ENCODE measurements at places on chromosomes 4 and X. TPM values are rescaled to one million over a fixed set of nuclear protein-coding genes. Genes with fewer than 3 reads are reported as not detected.

The ADH6 gene
- 9.1 TPM for total RNA-seq

DNA sequence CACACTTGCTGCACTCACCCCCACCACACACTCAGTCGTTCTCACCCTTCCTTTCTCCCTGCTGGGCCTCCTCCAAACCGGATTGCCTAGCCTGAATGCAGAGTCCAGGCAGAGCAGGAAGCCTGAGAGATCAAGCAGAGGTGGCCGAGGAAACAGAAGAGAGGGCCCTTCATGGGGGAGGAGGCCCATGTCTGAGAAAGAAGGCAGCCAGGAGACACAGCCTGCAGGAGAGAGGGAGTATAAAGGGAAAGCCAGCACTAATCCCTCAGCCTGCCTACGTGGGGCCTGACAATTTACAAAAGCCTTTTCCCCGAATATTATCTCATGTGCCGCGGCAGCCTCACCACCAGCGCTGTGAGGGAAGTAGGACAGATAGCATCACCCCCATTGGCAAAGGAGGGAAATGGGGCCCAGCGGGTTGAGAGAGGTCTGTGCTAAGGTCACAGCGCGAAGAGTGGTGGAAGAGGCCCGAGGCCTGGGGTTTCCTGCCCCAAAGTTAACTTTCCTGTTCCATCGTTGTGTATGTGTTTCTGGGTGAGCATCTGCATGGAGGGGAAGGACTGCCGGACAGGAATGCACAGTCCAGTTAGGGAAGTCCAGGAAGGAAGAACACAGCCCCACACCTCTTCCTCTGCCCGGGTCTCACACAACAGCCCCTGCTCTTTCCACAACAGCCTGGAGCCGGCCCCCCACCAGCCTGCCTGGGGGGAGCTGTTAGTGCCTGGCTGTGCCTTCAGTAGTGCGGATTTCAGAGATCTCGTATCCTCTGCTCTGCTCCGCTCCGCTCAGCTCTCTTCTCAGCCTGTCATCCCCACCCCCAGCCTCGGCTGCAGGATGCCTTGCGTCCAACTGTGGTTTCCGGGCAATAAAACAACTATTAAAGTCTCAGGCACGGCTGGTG lies 50.9 kb upstream of the BCOR start:
- H3K27me3 ChIP-seq, result no peaks in the 10 kb centered on the region
- H3K36me3 ChIP-seq, result no peaks in the 10 kb centered on the region
- no peak overlapping the region for H3K4me3 ChIP-seq

The ESX1 gene
- not detected for total RNA-seq

DNA sequence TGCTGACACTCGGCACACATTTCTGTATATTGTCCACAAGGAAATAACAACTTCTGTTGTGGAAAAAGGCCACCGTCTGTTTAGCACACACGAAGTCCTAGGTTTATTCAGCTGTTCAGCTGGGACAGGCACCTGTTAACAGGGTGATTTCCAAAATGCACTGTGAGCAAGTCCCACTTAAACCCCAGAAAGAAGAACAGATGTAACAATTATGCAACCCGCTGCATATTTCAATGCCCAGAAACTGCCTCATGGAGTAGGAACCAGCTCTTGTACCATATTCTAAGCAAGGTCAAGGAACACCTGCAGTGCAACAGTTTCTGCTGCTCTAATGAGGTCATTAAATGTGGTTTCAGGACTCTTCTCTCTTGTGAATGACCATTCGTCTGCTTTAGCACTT lies 77.1 kb downstream of the GEMIN8 start:
- no peak overlapping the region for H3K4me3 ChIP-seq
- DNase-seq, result no peak
- no peaks in the 10 kb centered on the region for H3K4me1 ChIP-seq
- no peaks in the 10 kb centered on the region for H3K27me3 ChIP-seq
- H3K36me3 ChIP-seq, result no peaks in the 10 kb centered on the region

The CT45A3 gene
- not detected for total RNA-seq

The NPNT gene
- total RNA-seq, result 42.1 TPM

DNA sequence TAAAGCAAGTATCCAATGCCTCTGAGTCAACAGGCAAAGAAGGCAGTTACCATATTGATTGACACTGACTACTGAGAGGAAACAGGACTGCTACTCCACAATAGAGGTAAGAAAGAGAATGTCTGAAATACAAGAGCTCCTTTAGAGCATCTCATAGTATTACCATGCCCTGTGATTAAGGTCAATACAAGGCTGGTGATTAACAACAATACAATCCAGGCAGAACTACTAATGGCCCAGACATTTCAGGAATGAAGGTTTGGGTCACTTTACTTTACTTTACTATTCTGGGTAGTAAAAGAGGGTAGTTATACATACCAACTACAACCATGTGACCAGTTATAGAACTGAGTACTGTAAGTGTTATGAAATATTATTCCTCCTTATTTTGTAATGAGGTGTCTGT lies 44.5 kb downstream of the BRWD3 start:
- no peaks in the 10 kb centered on the region for H3K36me3 ChIP-seq
- no peak for DNase-seq
- H3K4me3 ChIP-seq, result no peak overlapping the region
- no peak overlapping the region for H3K27ac ChIP-seq
- H3K4me1 ChIP-seq, result no peaks in the 10 kb centered on the region
- H3K27me3 ChIP-seq, result no peaks in the 10 kb centered on the region

DNA sequence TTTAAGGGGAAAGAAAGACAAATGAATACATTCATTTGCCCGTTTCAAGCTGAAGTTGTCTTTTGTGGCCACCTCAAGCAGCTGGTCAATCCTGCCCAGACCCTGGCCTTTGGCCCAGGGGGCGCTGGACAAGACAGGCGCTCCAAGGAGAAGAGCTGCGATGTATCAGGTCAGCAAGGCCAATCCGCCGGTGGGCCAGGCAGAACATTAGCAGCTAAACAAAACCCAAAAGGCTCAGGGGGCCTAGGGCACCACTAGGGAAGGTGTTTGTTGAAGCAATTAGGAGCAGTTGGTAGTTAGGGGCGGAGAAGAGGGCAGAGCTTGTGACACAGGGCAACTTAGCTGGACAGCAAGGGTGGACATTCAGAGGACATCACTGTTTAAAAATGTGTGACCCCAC lies 60.8 kb upstream of the TMEM33 start:
- H3K4me3 ChIP-seq, result no peak overlapping the region
- H3K4me1 ChIP-seq, result no peaks in the 10 kb centered on the region
- H3K27me3 ChIP-seq, result no peaks in the 10 kb centered on the region

The LAP3 gene
- total RNA-seq, result 65.4 TPM

The HSFX4 gene
- not detected for total RNA-seq

DNA sequence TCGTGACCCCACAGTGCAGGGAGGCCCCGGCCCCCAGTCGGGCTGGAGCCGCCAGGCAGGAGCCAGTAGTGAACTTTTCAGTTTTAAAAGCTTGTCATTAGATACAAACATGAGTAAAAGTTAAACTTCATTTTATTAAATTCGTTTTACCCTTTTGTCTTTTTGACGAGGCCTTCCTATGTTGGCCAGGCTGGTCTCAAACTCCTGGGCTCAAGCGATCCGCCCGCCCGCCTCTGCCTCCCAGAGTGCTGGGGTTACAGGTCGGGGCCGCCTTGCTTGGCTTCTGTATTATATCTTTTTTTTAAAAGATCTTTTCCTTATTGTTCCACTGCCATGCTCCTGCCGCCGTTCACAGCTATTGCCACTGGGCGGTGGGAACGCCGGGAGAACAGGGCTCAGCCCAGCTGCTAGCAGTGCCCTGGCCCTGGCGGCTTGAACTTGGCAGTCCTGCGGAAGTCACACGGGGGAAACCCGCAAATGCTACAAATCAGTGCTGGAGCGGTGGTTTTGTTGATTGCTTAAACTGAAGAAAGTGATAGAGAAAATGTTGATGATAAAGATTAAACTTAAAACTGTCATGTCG lies 968 bp upstream of the NELFA start:
- H3K4me3 ChIP-seq, result peak overlapping the region; percentile 100
- H3K27ac ChIP-seq, result peak overlapping the region; percentile 85
- H3K36me3 ChIP-seq, result no peaks in the 10 kb centered on the region
- no peaks in the 10 kb centered on the region for H3K4me1 ChIP-seq

DNA sequence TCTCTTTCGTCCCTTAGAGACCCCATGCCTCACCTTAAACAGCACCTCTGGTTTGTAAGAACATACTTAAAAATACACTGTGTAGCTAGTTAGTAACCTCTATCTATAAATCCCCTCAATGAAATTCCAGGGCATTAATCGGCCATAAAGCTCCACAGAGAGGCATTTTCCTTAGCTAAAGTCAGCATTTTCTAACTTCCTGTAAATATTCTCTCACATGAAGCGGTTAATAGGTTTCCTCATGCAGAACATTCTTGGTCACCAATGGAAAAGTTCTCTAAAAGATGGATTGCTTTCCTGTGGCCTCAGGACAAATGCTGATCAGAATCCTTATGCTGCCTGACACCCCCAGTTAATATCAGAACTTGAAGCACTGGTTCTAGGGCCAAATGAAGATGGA lies 248.6 kb upstream of the BOD1L1 start:
- no peaks in the 10 kb centered on the region for H3K27me3 ChIP-seq
- H3K27ac ChIP-seq, result no peak overlapping the region
- H3K4me3 ChIP-seq, result no peak overlapping the region
- H3K4me1 ChIP-seq, result peaks cover 17% of the 10 kb centered on the region
- H3K36me3 ChIP-seq, result no peaks in the 10 kb centered on the region
- DNase-seq, result no peak

The AKAP17A gene
- 39.9 TPM for total RNA-seq

The SLC26A1 gene
- 9.6 TPM for total RNA-seq

DNA sequence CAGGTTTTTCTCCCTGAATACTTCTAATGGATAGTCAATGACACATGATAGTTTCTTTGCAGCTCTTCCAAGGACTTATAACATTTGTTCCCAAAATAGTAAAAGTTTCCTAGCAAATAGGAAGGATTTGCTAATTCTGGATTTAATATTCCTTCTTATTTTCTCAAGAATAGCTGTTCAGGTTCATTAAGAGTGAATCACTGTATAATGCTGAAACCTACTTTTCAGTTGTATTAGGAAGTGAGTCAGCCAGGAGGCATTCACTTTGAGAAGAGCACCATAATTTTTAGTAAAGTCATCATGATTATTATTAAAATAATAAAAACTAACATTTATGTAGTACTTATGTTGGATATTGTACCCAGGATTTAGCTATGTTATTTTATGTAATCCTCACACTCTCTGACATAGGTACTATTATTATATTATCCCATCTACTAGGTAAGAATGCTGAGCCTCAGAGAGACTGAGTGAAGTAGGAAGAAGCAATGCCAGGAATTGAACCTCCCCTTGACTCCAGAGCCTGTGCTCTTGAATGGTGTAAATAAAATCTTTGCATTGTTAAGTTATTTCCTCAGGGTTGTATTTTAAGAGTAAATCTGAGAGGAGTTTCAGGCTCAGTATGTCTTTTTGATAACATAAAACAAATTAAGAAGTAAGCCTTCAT lies 114.8 kb downstream of the REELD1 start:
- H3K27me3 ChIP-seq, result no peaks in the 10 kb centered on the region
- no peak overlapping the region for H3K27ac ChIP-seq
- H3K36me3 ChIP-seq, result no peaks in the 10 kb centered on the region
- no peak for DNase-seq

The MAP3K15 gene
- 1.5 TPM for total RNA-seq

- no peak overlapping the region for H3K4me3 ChIP-seq
- no peaks in the 10 kb centered on the region for H3K36me3 ChIP-seq
- DNase-seq, result no peak
Observed at GRCh38 chrX:17553961-17554482, 179.0 kb downstream of the NHS start.

The TSPAN7 gene
- total RNA-seq, result 0.91 TPM

DNA sequence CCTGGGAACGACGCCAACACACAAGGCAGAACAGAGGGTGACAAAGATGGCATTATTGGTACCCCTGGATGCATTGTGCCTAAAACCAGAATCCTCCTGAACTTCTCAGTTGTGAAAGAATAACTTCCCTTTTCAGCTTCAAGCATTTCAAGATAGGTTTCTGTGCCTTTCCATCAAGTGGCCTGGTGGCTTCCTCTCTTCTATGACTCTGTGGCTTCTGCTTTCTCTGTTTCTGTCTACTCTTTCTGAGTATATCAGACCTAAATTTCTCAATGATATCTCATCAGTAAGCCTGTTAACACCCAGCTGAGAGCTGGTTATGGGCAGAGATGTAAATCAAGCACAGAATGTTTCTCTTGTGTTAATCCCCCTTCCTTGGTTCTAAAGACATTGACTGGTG lies 21.4 kb upstream of the FAM9B start:
- no peaks in the 10 kb centered on the region for H3K4me1 ChIP-seq
- H3K27ac ChIP-seq, result no peak overlapping the region
- H3K36me3 ChIP-seq, result no peaks in the 10 kb centered on the region
- H3K27me3 ChIP-seq, result no peaks in the 10 kb centered on the region

DNA sequence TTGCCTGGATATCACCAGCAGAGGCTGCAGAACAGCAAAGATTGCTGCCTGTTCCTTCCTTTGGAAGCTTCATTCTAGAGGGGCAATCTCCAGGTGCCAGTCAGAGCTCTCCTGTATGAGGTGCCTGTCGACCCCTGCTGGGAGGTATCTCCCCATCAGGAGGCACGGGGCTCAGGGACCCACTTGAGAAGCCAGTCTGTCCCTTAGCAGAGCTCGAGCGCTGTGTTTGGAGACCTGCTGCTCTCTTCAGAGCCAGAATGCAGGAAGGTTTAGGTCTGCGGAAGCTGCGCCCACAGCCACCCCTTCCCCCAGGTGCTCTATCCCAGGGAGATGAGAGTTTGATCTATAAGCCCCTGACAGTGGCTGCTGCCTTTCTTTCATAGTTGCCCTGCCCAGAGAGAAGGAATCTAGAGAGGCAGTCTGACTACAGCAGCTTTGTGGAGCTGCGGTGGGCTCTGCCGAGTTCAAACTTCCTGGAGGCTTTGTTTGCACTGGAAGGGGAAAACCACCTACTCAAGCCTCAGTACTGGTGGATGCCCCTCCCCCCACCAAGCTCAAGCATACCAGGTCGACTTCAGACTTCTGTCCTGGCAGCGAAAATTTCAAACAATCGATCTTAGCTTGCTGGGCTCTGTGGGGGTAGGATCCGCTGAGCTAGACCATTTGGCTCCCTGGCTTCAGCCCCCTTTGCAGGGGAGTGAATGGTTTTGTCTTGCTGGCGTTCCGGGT lies 57.9 kb downstream of the DKK2 start:
- no peak overlapping the region for H3K27ac ChIP-seq
- no peaks in the 10 kb centered on the region for H3K4me1 ChIP-seq
- H3K36me3 ChIP-seq, result no peaks in the 10 kb centered on the region
- no peak for DNase-seq
- H3K4me3 ChIP-seq, result no peak overlapping the region
- no peaks in the 10 kb centered on the region for H3K27me3 ChIP-seq

DNA sequence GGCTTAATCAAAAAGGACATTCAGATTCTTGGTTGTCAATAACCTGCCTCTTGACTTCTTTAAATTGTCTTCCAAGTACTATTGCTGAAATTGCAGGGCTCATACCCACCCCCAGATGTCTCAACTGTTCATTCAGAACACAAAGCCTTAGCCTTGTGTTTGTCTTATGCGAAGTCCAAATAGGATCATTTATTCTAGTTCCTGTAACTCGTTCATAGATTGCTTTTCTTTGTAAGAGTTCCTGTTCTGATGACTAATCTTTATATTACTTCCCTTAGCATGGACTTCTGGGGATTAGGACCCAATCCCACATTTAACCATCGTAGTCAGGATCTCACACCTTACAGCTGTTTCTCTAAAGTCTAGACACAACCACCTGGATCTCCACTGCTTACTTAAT lies 226.0 kb downstream of the VEGFC start:
- no peaks in the 10 kb centered on the region for H3K36me3 ChIP-seq
- H3K4me3 ChIP-seq, result no peak overlapping the region
- H3K27ac ChIP-seq, result no peak overlapping the region
- no peak for DNase-seq

GRCh38 chr4:104912518-104912917 lies 234.2 kb upstream of the TET2 start:
- no peak overlapping the region for H3K4me3 ChIP-seq
- H3K27me3 ChIP-seq, result no peaks in the 10 kb centered on the region
- no peak for DNase-seq
- H3K27ac ChIP-seq, result no peak overlapping the region

The ODAM gene
- 15.1 TPM for total RNA-seq
